Stimulated activated CD8-positive, alpha-beta memory T cell treated with anti-CD3 and anti-CD28 coated beads, Interleukin-7, amount 100 ng/mL, for 48 hours (primary cell): ENCODE measurements at places on chromosomes 5 and 9.

DNA sequence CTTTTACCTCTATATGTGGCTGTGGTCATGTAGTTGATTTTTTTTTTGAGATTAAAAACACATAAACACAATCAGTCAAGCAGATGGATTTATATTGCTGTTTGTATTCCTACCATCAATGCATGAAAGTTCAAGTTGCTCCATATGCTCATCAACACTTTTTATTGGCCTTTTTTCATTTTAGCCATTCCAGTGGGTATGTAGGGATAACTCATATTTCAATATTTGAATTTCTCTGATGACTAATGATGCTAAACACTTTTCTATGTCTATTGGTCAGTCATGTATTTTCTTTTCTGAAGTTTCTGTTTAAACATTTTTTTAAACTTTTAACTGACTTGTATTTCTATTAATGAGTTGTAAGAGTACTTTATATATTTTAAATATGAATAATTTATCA, 445.4 kb upstream of the RGMB start:
- no peak for DNase-seq

DNA sequence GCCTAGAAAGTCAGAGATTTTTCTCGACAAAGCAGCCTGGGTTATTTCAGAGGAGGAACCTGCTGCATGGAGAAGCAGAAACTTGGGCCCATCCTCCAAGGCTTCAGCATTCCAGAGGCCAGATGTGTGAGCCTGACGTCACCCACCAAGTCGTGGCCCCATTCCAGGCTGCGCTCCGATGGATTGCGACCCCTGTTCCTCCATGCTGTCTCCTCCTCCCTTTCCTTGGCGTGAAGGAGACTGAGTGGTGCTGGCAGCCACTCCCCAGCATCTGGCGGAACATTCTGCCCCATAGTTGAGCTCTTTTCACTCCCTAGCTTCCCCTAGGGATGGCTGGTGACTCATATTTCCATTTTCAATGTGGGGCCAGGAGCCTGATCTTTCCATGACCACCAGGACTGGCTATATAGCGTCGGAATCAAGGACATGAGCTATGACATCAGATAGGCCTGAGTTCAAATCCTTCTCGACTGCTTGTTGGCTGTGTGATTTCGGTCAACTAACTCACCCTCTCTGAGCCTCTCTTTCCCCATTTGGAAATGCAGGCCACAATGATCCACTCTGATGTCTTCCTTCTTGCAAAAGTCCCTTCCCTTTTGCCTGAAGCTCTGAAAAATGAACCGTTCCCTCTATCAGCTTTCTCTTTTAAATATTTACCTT, 24.5 kb upstream of the DUSP1 start:
- no peak for DNase-seq

GRCh38 chr9:127393645-127394044, 3.3 kb upstream of the SLC2A8 start:
- no peak for DNase-seq

DNA sequence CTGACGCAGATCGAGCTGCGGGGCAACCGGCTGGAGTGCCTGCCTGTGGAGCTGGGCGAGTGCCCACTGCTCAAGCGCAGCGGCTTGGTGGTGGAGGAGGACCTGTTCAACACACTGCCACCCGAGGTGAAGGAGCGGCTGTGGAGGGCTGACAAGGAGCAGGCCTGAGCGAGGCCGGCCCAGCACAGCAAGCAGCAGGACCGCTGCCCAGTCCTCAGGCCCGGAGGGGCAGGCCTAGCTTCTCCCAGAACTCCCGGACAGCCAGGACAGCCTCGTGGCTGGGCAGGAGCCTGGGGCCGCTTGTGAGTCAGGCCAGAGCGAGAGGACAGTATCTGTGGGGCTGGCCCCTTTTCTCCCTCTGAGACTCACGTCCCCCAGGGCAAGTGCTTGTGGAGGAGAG, 4.6 kb upstream of the PHYHD1 start:
- DNase-seq = no peak

GRCh38 chr9:97954550-97954989, 16.6 kb upstream of the HEMGN start:
- peak; percentile 24 for DNase-seq

DNA sequence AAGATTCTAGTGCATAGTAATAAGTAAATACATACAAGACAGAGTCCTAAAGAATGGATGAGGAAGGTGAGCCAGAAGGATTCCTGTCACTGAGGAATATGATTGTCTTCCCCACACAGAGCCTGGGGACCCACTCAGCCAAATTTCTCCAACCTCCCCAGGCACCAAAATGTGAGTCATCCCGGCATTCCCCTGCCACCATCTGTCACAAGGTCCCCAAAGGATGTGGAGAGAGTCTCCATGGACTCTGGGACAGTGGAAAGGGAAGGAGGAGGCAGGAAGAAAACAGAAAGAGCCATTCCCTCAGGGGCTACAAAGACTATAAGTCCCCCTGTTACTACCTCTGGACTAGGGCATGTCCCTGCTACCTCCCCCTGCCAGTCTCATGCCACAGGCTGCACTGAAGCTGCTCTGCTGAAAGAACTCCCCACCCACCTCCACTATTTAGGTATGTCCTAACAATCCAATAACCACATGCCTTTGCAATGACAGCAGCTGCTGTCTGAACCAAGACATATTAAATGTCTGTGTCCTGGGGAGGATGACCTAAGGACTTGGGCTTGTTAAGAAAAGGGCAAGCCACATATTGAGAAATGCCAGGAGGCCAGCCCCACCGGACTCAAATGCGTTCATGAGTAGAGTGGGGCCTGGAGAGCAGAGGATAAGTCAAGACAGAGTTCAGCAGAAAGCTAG, 10.7 kb upstream of the OR5C1 start:
- no peak for DNase-seq

DNA sequence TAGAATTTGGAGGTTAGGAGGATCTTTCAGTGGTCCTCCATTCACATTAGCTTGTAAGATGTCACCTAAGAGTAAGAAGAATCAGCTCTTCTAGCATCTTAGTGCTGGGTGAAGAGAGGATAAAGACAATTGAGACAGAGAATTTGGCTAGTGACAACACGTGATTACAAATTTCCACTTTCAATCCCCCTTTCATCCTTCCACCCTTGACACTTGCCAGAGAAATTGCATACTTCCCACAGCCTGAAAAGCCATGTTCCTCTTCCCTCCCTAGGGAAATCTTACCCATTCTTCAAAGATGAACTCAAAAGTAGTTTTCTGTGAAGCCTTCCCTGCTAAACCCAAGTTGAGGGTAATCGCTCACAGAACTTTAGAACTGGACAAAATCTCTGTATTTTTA, 282.6 kb upstream of the PTGER4 start:
- DNase-seq = no peak

DNA sequence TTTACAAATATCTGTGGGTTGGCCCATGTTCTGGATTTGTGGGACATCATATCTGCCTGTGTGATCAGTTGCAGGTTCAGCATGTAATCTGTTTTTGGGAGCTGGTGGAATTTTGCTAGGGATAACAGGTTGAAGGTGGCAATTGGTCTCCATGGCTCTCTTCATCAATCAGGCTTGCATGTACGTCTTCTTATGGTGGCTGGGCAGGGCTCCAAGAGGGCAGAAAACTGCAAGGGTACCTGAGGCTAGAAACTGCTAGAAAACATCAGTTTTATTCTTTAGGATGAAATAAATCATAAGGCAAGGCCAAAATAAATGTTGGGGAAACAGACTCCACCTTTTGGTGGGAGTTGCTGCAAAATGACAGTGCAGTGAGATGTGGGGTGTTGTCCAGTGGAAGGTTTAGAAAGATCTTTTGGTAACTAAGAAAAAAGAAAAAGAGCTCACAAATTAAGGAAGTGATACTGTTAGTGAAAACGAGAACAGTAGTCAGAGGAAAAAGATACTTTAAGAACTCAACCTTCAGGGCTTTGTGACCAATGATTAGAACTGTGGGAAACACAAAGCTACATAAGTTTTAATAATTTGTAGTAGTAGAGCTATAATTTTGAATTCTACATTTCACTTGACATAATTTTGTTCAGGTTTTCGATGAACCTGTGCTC, 300.7 kb upstream of the IZUMO3 start:
- no peak for DNase-seq

DNA sequence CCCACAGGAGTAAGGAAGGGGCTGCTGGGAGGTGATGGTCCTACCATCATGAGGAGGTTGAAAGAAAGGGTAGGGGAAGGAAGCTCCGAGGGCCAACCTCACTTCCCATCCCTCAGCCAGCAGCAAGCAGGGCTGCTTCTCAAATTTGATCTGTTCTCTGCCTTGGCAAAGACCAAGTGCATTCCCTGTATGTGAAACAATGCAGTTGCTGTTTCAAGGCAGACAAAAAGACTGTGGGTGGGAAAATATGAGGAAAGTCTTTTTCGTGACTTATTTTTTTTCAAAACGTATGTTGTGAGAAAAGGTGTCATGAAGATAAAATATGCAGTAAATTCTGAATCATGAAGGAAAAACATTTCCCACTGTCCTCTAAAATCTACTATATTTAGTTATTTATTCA, 165.9 kb downstream of the ARSB start:
- no peak for DNase-seq

DNA sequence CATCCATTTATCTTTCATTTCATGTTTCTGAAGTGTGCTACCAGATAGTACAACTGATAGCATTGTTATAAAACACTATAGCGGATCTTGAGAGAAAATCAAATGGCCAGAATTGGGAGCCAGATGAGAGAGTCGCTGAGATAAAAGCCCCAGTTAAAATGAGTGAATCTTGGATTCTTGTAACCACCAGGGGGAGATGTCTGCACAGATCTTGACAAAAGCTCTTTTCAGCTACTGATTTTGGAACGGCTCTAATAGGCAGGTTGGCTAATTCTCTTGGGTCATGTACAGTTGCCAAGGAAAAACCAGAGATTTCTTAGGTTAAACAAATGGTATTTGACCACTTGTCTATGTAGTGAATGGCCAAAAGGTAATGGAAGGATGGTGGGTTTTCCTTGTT, 21.7 kb downstream of the F2RL2 start:
- DNase-seq = no peak

DNA sequence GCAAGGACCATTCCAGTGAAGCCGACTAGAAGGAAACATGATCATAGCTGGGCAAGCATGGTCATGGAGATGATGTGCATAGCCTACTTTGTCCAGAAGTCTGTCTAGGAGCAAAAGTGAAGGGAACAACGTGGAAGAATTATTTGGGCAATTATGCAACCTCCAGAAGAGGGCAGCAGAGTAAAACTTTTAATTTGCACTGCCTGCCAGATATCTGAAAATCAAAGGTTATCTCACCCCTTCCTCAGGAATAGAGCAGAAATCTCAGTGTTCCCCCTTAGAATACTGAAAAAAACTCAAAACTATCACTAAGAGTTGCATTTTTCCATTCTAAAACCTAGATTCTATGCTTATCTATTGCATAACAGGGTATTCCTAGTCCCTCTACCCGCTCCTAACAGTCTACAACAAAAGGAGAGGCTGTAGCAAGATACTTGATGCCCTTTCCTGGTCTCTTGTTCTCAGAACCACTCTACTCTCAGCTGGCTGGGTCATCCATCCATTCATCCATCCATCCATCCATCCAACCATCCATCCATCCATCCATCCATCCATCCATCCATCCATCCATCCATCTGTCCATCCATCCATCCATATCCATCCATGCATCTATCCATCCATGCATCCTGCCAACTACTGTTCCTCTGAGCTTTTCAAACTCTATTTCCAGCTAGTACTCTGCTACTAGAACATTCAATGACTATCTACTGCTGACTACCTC, 8.4 kb upstream of the SETD9 start:
- no peak for DNase-seq

- DNase-seq = no peak
Observed at GRCh38 chr9:14258660-14259239, 55.2 kb downstream of the NFIB start.

DNA sequence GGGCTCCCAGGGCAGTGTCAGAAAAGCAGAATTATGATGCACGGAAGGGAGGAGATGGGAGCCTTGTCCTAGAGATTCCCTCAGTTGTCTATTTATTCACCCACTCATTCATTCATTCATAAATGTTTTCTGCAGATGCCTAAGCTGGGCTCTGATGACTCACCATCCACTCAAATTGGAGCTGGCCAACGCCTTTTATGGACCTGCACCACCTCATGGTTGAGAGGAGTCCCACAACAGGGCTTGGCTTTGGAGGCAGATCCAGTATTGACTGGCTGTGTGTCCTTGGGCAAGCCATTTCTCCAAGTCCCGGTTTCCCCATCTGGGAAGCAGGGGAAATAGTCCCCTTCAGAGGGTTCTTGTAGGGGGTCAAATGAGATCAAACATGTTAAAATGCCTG, 227.8 kb downstream of the MELK start:
- no peak for DNase-seq

GRCh38 chr5:168874713-168875380, 295.7 kb upstream of the PANK3 start:
- no peak for DNase-seq

DNA sequence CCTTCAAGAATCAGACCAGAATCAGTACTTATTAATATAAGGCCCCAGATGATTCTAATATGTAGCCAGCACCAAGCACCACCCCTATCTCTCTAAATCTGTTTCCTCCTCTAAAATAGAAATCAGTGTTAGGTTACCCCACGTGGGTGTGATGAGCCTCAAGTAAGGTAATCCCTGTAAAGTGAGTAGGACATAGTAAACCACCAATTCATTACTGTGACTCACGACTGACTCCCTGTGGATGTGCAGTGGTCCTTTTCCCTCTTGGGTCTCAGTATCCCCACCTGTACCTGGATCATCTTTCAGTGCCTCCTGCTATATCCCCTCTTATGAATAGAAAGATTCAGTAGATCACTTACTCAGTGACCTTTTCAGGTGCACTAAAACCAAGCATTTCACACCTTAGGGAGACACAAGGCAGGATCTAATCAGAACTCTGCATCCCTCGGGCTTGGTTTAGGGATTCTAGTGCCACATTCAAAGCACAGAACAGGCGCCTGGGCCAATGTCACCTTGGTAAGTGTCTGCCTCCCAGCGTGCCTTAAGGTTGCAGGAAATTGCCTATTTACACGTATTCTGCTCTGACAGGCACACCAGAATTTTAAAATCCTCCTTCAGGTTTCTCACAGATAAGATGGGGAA, 12.2 kb upstream of the ALDH1B1 start:
- no peak for DNase-seq

DNA sequence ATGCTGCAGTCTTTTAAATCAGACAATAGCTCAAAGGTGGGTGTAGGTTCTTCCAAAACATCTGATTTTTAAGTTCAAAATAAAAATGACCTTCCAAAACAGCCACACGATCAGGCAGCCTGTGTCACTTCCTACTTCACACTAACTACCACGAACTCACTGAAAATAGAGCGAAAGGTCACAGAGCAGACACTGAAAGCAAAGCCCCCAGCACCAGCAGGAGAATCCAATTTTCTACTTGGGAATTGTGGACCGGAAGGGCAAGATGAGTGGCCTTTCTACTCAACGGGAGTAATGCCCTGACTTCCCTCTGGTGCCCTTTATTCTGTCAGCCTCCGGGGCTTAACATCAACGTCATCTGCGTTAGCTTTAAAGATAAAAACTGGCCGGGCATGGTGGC, 107.8 kb upstream of the FAM120A start:
- DNase-seq = no peak

DNA sequence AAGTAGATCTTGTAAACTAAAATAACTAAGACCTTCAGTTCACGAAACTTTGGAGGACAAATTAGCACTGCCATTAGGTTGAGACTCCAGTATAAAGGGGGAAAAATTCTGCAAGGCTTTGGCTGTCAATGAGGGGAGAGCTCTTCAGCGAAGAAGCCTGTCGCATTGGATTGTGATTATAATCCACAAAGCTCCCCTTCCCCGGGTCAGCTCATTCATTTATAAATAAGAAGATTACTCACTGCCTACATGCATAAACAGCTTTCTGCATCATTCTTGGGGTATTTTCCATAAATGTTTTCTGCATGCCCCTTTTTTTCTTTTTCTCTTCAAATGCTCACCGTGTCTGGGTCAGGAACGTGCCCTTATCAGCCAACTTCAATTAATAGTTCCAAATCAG, 196.7 kb downstream of the EBF1 start:
- no peak for DNase-seq

- no peak for DNase-seq
Observed at GRCh38 chr9:35619800-35620158, 1.6 kb upstream of the CD72 start.
